ENCODE measurements at places on chromosomes 11 and 22.

DNA sequence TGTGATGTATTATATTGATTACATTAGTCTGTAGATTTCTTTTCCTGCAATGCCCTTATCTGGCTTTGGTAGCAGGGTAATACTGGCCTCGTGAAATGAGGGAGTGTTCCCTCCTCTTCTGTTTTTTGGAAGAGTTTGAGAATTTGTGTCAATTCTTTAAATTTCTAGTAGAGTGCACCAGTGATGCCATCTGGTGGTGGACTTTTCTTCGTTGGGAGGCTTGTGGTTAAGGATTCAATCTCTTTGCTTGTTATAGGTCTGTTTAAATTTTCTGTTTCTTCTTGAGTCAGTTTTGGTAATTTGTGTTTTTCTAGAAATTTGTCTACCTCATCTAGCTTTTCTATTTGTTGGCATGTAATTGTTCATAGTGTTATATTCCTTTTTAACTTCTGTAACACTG, 18.9 kb downstream of the SHANK3 start:
- no peak for DNase-seq

GRCh38 chr11:42054351-42054900, 595.0 kb upstream of the LRRC4C start:
- no peak for DNase-seq

- no peak for DNase-seq
These were observed 120.9 kb downstream of the FEZ1 start for GRCh38 chr11:125375146-125375545.

DNA sequence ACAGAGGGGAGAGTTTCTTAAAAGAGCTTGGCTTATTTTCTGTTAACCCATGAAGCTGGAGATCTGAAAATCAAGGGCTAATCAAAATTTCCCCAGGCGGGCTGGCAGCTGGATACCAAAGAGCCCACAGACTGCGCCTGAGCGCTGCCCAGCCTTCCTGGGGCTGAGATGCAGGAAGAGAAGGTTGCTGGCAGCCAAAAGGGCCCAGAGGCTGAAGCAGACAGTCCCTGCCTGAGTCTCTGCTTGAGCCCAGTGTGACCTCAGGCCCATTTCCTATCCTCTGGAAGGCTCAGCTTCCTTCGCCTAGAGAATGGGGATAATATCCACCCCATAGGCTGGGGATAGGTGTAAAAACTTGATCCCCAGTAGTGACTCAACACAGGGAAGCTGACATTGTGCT, 49.1 kb downstream of the ARRB1 start:
- DNase-seq: no peak

GRCh38 chr22:46609724-46610201, 10.4 kb upstream of the GRAMD4 start:
- DNase-seq: no peak

DNA sequence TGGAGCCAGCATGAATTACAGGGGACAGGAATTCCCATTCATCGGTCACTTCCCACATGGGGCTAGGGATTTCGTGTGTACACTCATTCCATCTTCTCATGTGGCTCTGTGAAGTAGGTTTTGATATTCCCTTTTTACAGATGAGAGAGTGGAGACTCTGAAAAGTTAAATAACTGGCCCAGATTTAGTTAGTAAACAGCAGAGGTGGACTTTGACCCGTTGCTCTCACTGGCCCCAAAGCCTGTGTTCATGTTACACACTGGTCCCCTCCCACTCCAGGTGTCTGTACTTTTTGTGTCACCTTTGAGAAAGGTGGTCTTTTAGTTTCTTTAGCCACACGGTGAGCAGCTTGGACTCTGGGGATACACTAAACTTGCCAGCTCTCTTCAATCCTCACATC, 108.5 kb downstream of the MICAL2 start:
- DNase-seq: no peak

DNA sequence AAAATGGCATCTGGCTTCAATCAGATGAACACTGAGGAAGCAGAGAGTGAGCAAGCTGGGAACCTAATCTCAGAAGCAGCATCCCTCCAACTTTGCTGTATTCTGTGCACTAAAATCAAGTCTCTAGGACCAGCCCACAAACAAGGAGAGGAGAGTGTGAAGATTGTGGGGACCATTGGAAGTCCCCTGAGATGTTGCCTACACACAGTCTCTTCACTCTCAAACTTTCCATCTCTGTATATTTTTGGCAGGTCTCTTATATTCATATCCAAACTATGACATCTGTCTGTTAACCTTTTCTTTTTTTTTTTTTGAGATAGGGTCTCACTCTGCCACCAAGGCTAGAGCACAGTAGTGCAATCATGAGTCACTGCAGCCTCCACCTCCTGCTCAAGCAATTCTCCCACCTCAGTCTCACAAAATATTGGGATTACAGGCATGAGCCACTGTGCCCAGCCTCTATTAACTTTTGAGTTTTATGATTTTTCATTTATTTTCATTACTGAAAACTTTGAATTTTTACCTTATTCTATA, 1096.4 kb downstream of the TBC1D22A start:
- DNase-seq: no peak

DNA sequence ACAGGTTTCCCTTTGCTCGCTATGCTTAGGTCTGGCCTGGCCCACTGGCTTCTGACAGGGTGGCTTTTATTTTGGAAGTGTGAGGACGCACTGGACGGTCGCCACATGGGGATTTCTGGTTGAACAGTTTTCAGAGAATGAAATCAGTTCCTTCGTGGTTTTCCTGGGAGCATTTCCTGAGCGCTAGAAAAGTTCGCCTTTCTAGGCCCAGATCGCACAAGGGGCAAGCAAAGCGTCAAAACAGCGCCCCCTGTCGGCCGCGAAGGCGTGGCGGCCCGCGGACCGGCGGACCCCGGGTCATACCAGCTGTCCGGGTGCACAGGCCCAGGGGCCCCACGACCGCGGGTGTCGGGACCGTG, 12.7 kb upstream of the CYP2R1 start:
- DNase-seq: peak; percentile 82

DNA sequence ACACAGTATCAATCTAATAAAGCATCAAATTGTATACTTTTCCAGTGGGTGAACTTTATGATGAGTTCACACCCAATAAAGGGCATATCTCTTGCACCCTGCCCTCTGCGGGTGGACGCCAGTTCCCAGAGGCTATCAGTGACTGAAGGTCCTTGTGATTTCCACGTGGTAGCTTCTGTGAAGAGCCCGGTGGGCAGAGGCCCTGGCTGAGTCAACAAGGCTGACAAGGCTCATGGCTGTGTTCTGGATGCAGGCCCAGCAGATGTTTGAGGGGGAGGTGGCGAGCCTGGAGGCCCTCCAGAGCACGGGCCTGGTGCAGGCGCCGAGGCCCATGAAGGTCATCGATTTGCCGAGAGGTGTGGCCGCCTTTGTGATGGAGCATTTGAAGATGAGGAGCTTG, 71.4 kb downstream of the PIWIL3 start:
- no peak for DNase-seq

DNA sequence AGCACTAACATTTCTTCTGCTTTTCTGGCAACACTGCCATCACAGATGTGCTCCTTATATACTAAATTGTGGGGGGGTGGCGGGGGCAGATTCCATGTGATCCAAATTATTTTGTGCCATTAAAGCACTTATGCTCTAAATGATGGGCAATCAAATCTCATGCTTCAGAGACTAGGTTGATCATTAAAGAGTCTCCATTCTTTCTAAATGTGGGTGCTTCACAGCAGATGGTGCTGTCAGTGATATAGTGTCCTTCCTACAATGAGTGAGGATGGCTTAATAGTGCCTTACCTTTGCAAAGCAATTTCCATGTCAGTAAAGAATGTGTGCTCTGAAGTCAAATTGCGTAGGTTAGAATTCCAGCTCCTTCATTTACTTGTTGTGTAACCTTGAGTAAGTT, 589.8 kb downstream of the ETS1 start:
- DNase-seq: no peak

DNA sequence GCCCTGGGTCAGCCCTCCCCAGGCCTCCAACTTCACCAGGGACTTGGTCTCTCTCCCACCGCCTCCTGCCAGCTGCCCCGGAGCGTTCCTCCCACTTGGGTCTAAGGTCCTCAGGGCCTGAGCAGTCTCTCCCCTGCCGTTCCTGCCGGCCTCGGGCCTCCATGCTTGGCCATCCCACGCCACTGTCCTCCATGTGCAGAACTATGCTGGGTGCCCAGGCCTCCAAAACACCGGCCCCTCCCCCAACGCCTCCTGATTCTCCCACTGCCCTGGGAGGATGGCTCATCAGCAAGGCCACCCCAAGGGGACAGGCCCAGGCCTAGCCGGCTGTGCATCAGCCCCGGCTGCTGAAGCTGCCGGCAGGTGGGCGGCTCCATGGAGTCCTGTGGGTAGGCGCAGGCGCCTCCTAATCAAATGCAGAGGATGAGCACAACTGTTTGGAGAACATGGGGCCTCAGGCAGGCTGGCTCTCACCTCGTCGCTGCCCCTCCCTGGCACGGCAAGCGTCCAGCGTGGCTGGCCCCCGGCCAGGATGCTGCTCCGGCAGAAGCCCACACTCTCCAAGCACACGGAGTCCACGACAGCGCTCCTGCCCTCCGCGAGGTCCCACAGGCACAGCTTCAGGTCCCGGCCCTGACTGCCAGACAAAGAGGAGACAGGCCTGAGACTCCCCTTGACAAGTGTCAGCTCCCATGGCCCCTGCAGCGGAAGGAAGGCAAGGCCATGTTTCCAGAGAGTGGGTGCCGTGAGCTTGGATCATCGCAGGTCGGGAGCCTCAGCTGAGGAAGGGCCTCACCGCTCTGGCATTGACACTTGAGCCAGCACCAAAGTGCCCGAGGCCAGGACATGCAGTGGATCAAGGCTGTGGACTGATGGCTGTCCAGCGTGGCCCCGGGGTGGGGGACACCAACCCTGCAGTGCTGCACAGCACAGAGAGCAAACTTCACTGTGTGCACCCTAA, 42.6 kb downstream of the GNB1L start:
- no peak for DNase-seq

DNA sequence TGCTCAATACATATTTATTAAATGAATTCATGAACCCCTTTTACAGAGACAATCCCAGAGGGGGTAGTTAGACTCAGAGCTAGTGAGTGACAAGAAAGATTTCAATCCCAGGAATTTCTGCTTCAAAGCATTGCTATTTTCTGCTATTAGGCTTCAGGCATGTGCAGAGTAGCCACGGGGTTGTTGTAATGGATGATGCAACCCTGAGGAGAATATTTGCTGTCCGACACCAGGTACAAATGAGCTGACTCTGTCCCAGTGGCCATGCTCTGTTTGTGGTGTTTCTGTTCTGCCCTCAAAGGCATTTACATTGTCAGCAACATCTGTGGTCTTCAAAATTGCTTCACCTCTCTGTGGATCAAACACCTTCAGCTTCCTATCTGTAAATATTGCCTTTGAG, 102.6 kb downstream of the CSNK2A3 start:
- no peak for DNase-seq

- no peak for DNase-seq
These were observed 65.5 kb downstream of the USP35 start for GRCh38 chr11:78254268-78254667.

DNA sequence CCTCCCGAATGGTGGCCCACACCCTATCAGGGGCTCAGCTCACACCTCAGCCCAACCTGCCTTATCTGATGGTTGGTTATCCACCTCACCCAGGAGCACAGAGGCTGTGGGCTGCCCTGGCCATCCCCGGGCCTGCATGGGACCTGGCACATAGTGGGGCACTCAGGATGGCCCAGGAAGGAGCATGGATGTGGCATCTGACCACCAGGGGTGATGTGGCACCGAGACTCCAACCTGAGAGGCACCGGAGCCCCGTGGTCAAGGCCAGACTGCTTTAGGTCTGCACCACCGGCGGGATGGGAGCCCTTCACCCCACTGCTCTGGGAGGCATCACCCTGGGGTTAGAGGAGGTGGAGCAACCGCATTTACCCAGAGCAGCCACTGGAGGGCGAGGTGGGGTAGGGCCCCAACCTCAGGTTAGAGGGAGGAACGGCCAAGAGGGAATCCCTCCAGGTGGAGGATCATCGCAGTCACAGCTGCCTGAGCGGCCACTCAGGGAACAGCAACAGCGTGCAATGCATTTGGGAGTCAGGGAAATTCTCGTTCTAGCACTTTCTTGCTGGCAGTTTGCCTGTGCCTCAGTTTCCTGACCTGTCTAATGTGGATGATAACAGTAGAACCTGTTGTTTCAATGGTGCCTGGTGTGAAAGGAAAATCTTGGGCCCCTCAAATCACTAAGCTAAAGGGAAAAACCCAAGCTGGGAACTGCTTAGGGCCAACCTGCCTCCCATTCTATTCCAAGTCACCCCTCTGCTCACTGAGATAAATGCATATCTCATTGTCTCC, 52.9 kb upstream of the CARS1 start:
- no peak for DNase-seq

DNA sequence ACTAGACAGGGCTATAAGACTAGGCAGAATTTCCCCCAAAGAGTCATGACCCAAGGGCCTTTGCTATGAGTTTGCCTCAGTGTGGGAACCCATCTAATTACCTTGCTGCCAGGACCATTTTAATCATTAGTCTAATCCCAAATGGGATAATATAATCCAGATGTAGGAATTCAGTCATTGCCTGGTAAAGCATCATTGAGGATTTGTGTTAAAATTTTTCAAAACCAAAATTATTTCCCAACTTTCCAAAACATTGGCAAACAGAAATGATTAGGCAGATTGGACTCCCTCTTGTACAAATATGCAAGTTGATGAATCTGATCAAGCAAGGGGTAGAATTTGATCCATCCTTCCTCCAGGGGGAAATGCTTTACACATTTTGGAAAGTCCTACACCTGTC, 16.2 kb upstream of the MMP13 start:
- no peak for DNase-seq

GRCh38 chr11:119193001-119193400, 7.7 kb downstream of the NHERF4 start:
- DNase-seq: no peak

DNA sequence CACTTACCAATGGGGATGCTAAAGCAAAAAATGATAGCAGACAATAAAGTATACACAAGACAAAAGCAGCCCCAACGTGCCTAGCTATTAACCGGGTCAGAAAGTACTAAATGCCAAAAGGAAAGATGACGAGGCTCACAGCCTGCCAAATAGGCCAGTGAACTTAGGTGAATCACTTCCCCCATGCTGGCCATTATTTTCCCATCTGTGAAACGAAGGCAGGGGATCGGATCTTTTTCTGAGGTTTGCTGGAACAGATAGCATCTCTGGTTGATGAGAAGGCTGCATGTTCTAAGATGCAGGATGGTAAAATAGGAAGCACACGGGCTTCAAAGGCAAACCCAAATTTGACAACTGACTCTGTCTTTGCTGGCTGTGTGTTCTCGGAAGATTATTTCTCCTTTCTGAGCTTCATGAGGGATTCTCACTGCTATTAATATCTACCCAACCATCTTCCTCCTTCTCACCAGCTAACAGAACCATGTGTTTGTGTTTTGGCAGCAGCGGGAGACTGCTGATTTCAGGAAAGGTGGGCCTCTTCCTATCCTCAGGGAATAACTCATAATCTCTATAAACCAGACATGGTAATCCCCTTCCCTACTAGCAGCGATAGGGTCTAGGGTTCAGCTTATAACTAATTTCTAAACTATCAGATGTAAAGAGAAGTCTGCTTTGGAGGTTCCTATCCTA, 390.7 kb downstream of the LARGE1 start:
- DNase-seq: no peak
